ENCODE measurements at places on chromosomes 12 and 14.

DNA sequence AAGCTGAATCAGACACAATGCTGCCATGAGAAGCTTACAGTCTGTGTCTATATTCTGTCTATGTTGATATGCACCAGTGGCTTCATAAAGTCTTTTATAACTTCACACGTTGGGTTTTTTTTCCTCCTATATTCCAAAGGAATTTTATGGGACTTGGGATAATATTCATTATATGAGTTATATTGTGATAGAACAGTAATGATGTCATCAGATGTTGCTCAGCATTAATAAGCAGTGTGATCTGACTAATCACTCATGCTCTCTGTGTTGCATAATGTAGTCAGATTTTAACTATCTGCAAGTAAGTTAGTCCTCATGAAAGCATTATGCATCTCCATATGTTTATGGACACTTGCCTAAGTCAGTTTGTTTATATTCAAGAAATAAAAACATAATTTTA is 159.6 kb downstream of the PLCZ1 start:
- no peak for DNase-seq

GRCh38 chr12:117090816-117091711 is 8.2 kb downstream of the TESC start:
- no peak for DNase-seq

DNA sequence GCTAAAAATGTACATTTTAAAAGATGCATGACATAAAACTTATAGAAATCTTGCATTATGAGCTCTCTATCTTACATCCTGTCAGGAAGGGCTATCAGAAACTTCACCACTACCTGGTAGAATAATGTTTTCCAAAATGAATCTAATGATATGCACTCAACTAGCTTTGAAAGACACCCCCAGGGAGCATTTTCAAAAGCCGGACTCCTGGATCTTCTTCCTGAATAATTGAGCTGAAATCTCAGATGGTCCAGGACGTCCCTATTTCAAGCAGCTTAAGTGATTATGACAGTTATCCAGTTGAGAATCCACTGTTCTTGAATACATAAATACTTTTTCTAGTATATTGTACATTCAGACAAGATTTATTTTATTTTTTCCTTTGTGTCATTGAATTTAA is 200.6 kb upstream of the MGAT4C start:
- DNase-seq: no peak

DNA sequence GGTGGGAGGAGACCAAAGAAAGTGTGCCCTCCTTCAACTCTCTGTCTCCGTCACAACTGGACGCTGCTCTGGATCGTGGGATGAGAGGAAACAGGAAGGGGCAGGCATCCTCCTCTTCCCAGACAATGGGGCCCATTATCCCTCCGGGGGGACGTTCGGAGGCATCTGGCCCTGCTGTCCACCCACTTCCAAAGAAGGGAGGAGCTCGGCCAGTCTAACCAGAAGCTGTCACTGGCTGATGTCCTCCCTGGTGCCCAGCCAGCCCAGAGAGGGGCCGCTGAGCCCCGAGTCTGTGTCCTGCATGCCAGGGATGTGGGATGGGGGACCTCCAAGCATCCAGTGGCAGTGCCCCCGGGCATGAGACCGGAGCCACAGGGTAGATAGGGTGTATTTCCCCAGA is 39.8 kb upstream of the MEG3 start:
- no peak for DNase-seq

DNA sequence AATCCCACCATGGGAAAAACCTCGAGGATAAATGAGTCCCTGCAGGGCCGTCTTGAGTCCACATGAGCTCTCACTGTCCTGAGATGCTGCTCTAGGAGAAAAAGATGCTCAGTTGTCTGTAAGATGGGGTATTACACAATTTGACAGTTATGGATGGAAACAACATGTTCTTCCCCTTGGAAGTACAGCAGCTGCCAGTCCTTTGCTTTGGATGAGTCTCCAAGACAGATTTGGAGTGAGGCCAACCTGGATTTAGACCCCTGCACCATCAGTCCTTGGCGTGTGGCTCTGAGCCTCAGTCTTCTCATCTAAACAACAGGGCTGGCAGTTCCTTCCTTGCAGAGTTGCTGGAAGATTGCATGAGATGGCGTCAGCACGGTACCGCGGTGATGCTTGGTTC is 309.1 kb upstream of the FKBP4 start:
- no peak for DNase-seq

- no peak for DNase-seq
Observed at GRCh38 chr12:30180602-30181001, 396.9 kb upstream of the TMTC1 start.

DNA sequence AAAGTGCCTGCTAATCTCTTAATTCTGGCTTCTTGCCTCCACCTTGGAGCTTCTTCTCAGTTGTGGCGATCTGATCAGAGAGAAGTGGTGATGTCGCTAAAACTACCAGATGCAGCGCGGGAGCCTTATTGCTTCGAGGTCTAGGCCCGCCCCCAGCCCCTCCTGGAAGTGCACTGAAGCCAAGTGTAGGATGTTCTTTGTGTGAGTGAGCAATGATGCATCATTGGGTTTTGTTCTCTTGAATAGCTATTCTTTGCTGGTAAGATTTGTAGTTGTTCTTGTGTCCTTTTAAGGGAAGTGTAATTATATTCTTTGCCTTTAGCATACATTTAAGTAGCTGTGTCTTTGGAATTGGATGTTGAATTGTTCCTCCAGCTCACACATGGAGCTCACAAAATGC is 35.8 kb downstream of the MTHFD1 start:
- DNase-seq: no peak

- no peak for DNase-seq
Observed at GRCh38 chr14:54881761-54882401, 20.7 kb downstream of the GCH1 start.

DNA sequence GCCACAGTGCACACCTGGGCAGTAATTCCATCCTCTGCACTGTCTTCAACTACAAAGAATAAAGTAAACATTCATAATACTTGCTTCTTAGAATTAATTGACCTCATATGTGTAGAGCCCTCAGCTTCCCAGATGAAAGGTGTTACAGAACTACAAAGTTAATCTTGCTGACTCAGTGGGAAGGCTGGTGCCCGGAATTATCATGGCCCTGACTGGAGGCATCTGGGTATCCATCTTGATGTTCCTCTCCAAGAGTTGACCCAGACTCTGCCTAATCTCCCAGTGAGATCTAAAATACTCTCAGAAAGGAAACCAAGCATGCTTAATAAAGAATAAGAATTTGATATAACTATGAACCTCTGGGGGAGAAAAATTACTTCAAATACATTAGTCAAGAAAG is 147.0 kb upstream of the ARID2 start:
- no peak for DNase-seq

GRCh38 chr14:89470401-89470800 is 53.4 kb upstream of the FOXN3 start:
- DNase-seq: no peak

- DNase-seq: no peak
Observed at GRCh38 chr14:32121948-32122347, 44.8 kb downstream of the ARHGAP5 start.

DNA sequence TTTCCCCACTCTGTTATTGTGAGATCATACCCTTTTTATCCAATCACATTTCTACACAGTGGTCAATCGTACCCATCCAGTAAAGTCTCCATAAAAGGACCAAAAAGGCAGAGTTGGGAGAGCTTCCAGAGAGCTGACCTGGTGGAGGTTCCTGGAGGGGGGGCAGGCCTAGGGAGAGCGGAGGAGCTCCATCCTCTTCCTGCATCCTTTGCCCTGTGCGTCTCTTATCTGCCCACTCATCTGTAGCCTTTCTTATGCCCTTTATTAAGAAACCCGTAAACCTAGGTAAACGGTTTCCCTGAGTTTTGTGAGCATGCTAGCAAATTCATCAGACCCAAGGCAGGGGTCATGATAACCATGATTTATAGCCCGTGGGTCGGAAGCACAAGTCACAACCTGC is 26.2 kb downstream of the EVL start:
- no peak for DNase-seq

GRCh38 chr12:29552324-29552927 is 54.9 kb upstream of the OVCH1 start:
- no peak for DNase-seq

DNA sequence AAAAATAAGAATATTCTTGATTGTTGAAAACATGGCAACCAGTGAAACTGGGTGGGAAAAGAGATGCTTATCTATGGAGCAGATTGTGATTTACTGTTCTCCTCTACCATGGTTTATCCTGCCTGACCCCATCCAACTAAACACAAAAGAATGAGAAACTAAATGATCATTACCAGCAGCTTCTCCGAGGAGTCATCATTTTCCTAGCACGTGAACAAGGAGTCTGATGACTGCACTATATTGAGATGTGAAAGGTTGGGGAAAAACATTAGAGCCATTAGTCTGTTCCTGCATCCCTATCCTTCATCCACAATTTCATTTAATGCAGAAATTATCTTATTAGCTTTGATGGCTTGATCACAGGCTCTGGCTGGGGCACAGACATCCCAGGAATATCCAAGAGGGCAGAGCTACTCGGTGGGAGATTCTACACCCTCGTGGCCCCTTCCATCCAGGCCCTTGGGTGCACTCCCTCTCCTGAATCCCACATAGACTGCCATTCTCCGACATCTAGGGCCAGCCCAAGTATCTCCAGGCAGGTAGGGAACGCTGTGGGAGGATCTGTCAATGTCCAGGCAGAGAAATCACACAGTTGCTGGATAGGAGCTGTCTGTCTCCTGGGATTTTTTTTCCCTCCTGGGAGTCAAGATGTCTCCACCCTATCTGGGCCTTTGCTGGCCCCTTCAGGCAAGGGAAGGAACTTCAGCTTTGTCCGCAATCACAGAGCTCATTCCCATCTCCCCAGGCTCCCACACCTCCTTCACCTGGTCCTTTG is 43.3 kb upstream of the DHRS4 start:
- peak; percentile 60 for DNase-seq

- no peak for DNase-seq
Observed at GRCh38 chr12:88181881-88182280, 39.8 kb downstream of the TMTC3 start.

DNA sequence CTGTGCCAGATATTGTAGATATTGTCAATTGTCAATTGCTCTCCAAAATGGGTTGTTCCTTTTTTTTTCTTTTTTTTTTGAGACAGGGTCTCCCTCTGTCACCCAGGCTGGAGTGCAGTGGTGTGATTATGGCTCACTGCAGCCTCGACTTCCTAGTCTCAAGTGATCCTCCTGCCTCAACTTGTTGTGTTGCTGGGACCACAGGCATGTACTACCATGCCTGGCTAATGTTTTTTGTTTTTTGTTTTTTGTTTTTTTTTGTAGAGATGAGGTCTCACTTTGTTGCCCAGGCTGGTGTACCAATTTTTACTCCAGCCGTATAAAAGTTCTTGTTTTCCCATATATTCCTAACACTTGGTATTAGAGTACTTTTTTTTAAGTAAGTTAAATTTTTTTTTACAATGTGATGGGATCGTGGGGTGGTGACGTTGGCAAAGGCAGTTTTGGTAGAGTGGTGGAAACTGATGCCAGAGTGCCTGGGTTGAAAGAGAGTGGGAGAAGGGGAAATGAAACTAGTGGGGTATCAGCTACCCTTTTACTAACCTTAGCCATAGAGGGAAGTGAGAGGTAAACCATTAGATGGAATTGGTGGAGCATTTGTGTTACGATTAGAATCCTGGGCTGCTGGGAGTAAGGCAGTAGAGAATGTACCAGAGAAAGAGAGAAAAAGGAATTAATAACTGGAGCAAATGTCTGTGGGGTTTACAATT is 33.0 kb upstream of the CFAP54 start:
- no peak for DNase-seq

- no peak for DNase-seq
Observed at GRCh38 chr12:22733756-22734155, 108.8 kb downstream of the ETNK1 start.

DNA sequence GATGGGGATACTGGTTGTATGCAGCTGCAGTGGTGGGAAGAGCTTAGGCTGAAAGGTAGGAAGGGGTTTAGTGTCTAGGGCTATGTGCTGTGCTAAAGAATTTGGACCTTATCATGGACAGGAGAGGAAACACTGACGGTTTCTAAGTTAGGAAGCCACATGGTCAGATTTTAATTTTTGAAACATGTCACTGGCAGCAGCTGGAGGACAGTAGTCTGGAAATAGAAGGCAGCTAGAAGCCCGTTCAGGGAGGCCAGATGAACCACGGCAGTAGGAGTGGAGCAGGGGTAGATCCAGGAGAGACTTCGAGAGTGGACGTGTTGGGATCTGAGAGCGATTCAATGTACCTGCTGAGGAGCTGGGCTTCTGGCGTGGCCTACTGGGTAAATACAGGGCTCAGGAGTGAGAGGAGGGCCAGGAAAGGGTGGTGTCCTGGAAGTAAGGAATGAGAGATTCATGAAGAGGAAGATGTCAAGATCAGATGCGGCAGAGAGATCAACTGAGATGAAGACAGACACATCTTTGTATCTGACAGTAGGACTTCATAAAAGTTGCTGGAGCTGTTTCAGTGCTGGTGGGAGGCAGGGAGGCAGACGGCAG is 64.9 kb downstream of the PRKCH start:
- DNase-seq: no peak

DNA sequence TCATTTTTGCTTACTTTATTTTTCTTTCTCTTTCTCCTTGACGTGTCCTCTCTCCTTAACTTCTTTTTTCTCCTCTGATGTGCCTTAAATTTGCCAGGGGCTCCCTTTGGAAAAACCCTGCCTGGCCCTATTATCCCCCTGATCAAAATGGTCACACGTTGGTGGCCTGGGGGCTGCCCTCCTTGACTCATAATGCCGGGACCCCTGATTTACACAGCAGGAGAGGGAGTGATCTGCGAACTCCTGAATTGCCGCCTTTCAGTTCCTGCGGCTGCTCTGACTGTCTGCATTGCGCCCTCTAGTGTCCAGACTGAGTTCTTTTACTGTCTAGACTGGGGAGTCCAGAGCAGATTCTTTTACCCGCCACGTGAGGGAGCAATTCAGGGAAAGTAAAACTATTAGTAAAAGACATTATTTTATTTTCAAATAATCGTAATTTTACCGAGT is 44.8 kb upstream of the GZMB start:
- DNase-seq: peak; percentile 60

DNA sequence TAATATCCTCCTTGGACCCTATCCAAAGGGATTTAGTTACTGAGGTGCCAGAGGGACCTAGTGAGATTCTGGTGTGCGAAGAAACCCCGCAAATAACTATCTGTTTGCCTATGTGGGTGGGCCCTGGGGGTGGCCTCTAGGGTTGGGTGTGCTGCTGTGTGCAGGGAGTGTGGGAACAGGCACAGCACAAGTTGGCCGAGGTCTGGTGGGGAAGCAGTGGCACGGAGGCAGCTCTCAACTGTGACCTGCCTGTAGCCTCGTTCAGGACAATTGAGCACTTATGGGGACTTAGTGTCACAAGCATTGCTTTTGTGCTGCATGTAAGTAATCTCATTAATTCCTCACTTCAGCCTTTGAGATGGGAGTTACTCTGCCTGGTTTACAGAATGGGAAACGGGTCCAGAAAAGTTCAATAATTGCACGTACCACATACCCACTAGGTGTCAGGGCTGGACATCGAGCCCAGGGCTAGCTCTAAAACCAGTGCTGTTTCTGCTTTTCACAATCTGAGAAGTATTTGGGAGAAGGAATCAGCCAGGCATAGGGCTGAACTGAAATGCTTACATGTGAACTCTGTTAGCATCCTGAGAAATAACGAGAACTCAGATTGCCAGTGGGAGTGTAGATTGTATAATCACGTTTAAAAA is 58.8 kb downstream of the TECPR2 start:
- DNase-seq: no peak

GRCh38 chr12:3102771-3103410 is 25.7 kb downstream of the TSPAN9 start:
- no peak for DNase-seq

- DNase-seq: no peak
Observed at GRCh38 chr12:46499226-46499625, 126.7 kb upstream of the SLC38A2 start.

GRCh38 chr14:94361682-94362081 is 26.7 kb downstream of the SERPINA1 start:
- no peak for DNase-seq

- no peak for DNase-seq
Observed at GRCh38 chr14:68968051-68968450, 11.1 kb downstream of the ACTN1 start.

Data from HTR-8/SVneo (cell line).